Upper lobe of left lung (tissue), 6 donors: ENCODE measurements at places on chromosomes 2 and 18. TPM values are rescaled to one million over a fixed set of nuclear protein-coding genes. Genes with fewer than 3 reads are reported as not detected.

HOXD13 gene
- total RNA-seq: not detected

LRRC30 gene
- not detected for total RNA-seq

GCKR gene
- 0.24 TPM for total RNA-seq

DNA sequence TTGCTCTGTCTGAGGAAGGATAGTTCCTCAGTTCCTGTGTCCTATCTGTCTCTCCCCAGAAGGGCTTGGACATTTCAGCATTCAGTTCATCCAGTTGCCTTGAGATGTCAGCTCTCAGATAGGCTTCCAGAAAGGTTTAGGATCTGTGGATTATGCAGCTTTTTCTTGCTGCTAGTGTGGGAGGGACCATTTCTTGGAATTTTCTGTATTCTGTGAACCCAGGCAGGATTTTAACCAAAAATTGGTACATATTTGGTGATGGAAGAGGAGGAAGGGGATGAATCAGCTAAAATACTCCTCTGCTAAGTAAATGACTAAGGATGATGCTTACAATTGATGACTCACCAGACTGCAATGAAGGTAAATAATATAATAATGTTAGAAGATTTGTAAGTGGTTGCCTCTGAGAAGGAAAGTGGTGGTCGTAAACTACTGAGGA is 58.6 kb upstream of the DOCK10 start:
- DNase-seq: no peak
